Retina (tissue), 1 donor: ENCODE measurements at places on chromosomes 7 and 10.

DNA sequence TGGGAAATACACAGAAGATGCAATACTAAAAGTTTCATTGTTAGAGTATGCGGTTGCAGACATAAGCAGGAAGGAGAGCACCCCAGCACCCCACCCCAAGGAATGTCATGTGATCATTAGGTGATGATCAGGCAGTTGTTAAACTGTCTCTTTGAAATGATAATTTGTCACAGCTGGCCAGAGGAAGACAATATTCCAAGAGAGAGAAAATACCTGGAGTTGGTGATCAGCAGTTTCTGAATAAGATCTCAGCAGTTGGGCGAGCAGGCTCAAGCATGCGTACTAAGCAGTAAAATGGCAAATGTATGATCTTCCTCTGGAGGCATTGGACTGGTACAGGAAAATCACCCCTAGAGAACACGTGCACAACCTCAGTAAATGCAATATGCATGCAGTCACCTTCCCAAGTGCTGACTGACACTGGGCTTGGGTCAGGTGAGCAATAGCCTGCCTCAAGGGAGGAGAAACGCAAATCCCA is 250.1 kb upstream of the MBL2 start:
- no peak for DNase-seq

GRCh38 chr7:159116581-159117339 is 27.9 kb downstream of the VIPR2 start:
- DNase-seq, result no peak

- DNase-seq, result no peak
Observed at GRCh38 chr10:61188101-61188500, 244.1 kb upstream of the RHOBTB1 start.

GRCh38 chr10:106672517-106673175 is 491.9 kb downstream of the SORCS1 start:
- DNase-seq, result no peak

DNA sequence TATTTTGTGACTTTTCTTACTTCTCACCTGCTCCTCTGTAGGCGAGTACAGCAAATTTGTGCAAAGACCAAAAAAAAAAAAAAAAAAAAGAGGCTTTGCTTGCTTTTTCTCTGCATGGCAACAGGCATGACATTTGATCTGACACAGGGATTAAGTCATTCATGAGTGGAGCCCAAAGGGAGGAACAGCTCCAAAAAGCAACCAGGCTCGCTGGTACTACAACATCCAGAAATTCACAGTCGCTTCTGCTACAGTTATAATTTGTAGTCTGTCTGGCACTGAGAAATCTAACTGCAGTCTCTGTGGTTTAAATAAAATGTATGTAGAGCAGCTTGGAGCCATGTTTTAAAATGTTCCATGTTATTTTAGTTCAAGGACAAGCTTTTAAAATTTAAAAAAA is 31.7 kb downstream of the MKX start:
- peak; percentile 15 for DNase-seq

- peak; percentile 6 for DNase-seq
Observed at GRCh38 chr7:35802649-35803048, 1.8 kb downstream of the SEPTIN7 start.

- DNase-seq, result no peak
Observed at GRCh38 chr7:129750501-129750900, 139.0 kb downstream of the NRF1 start.

DNA sequence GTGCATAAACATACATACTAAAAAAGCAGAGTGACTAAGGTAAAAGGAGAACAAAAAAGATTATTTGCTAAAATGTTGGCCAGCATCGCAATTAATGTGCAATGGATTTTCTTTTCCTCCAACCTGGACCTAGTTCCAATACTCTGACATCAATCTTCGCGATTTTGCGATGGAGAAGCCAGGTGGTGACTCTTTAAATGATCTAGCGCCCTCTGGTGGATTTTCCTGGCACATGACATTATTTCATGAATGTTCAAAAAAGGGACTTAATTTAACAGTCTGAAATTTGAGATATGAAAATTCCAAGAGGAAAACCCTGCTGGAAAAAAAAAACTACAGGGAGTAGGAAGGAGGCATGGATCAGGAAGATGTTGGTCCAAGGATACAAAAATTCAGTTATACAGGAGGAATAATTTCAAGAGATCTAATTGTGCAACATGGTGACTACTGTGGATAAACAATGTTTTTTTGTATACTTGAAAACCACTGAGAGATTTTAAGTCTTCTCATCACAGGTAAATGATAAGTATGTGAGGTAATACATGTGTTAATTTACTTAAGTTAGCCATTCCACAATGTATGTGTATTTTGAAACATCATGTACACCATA is 4.3 kb upstream of the KCNMA1 start:
- DNase-seq, result peak; percentile 71

GRCh38 chr7:128962899-128963298 is 25.2 kb downstream of the IRF5 start:
- no peak for DNase-seq

DNA sequence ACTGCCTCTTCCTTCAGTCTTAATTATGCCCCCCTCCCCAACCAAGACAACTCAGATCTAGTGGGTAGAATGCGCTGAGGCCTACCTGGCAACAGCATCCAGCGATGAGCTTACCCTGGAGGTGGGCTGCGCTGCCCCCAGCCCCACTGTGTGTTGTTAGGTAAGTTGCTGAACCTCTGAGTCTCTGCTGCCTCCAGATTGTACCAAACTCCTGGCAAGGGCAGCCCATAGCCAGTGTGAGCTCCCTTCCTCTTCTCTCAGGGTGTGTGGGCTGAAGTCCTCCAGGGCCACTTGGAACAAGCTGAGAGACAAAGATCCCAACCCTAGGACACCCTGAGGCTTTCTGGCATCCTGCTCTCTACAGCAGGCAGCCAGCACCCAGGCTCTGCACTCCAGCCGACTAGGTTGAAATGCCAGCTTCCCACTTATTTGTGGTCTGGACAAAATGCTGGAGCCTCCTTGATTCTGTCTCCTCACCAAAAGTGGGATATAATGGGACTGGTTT is 135.3 kb downstream of the ARHGAP22 start:
- DNase-seq, result no peak

GRCh38 chr10:126243971-126244370 is 144.3 kb downstream of the ADAM12 start:
- no peak for DNase-seq

- peak; percentile 26 for DNase-seq
Observed at GRCh38 chr7:151537818-151538561, 18.3 kb upstream of the RHEB start.

- no peak for DNase-seq
Observed at GRCh38 chr10:21340331-21340730, 185.2 kb downstream of the SKIDA1 start.

DNA sequence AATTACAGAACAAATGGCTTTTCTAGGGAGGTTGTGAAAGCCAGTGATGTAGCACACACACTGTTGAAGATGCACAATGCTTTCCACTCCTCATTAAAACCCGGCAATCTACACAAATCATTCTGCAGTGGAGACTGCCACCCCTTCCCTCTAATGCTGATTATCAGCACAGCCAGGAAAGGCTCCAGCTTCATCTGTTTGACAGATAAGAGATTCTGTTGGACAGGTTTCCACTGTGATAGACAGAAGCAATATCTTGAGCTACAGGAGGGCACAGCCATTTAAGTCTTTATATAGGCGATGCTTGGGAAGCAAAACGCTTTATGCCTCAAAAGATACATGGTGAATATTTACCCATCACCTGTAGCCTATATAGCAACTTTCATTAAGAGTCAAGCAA is 555.6 kb downstream of the GLRX3 start:
- no peak for DNase-seq

- DNase-seq, result no peak
Observed at GRCh38 chr10:33136781-33137180, 178.8 kb upstream of the ITGB1 start.

DNA sequence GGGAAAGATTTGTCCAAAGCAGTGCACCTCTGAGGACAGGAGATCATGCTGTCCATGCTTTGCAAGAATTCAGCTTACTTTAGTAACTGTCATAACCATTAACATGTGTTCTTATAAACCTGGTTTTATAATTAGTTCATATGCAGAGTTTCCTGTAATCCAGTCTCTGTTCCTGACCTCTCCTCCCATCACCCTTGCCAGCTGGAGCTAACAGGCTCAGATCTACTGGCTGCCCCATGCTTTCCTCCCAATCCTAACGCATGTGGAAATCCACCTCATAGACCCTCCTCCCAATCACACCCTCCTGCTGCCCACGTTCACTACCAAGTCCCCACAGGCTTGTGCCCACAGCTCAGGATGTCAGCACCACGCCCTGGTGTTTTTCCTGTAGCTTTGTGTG is 45.3 kb upstream of the PFKP start:
- DNase-seq, result no peak

DNA sequence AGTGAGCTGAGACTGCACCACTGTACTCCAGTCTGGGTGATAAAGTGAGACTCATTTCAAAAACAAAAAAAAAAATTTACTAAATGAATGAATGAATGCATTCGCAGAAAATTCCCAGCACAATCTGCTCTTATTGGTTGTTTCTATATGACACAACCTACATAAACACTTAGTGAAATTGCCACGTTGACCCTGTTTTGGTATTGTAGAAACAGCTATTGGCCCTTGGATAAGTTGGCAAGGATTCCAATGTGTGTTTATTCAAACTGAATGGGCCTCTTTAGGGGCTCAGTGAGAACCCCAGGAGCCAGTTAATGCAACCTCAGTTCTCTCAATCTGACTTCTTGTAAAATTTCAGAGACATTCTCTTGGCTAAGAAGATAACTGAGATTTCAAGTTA is 66.0 kb downstream of the HHEX start:
- no peak for DNase-seq

- no peak for DNase-seq
Observed at GRCh38 chr10:62534031-62534430, 159.9 kb downstream of the ZNF365 start.

DNA sequence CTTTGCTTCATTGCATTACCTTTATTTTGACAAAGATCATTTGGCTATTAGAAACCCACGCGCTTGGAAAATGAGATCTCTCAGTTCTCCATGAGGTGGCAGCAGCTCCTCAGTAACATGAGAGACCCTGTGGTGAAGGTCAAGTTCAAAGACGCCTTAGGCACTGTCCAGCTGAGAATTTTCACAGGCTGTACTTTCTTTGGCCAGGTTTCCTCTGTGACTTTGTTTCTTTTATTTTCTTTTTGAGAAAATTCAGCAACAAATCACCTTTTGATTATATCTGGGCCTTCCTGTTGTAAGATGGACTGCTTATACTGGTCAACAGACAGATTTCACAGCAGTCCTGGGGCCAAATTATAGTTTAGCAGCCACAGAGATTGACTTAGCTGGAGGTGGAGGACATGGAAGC is 54.5 kb downstream of the RAB18 start:
- DNase-seq, result peak; percentile 53

DNA sequence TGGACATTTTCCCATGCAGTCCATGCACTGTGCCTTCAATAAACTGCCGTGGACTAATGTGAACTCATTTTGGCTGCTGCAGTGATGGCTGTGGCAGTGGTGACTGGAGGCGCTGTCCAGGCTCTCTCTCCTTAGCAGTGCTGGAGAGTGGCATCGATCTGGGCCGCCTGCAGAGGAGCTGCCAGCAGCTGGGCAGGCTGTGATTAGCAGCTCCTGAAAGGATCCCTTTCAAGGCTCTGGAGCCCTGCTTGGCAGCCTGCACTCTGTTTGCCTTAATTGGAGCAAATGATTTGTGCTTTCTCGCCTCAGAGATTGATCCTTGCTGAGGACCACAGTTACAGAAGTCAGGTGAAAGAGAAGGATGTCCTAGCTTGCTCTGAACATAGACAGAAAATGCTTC is 130.1 kb upstream of the VWC2 start:
- peak; percentile 78 for DNase-seq

DNA sequence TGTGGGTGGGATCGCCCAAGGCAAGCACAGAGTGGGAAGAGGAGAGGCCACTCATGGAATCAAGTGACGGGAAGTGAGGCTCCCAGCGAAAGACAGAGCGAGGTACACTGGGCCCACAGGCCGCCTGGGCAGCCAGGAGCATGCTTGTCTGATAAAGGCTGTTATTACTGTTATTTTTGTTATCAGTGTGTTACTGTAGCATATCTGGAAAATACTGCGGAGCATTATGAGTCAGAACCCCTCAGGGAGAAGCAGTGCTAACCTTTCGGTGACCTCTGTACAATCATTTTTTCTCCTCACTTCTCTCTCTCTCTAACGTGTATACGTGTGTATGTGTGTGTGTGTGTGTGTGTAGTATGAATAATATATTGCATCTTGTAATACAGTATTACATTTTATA is 3.8 kb upstream of the TCERG1L start:
- DNase-seq, result peak; percentile 41

- no peak for DNase-seq
Observed at GRCh38 chr7:41457832-41458437, 245.0 kb downstream of the INHBA start.

DNA sequence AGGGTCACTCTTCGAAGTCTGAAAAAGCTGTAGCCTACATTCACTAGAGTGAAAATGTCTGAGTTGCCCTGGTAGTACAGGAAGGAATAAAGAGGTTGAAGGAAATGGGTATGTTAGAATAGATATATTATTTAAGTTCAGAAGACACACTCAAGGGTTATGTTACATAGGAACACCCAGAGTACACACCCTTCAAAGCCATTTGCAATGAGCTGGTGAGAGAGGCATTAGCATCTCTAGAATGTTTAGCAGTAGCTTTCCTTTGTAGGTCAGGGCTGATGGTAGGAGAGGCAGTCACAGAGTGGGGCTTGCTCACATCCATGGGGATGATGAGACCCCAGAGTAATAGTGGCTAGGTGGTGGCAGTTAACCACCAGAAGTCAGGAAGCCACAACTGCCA is 221.2 kb downstream of the SLC25A13 start:
- DNase-seq, result no peak

DNA sequence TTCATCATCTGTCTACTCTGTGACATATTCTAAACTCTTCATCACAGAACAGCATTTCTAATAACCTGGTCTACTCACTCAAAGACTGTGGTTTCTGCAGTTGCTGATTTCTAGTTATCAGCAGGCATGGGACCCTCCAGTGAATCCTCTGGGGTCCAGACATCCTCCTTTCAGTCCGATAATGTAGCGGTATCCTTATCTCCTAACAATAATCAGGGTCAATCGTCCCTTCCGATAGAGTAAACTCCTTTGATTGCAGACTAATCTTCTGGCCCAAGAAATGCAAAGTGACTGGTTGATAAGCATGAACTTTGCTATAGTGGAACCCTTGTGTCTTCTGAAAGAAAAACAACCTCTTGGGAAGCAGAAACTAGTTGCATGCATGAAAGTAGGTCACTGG is 1209.8 kb upstream of the CELF2 start:
- no peak for DNase-seq

GRCh38 chr10:133067149-133068105 is 20.3 kb upstream of the ADGRA1 start:
- DNase-seq, result no peak

DNA sequence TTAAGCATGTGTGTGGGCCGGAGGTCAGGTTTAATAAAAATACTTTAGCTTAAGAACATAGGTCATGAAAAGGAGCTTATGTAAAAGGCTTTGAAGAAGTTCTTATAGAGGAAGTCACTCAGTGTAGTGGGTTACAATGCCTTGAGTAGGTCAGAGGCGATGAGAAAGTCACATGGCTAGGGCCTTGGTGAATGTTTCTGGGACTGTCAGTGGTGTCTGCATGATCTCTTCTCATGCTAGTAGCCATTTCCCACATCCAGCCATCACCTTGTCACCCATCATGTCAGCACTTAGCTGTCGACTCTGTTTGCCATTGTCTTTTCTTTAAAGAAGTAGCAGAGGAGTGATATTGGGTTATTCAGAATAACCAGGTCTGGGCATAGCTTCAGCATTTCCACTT is 236.6 kb downstream of the CDK14 start:
- no peak for DNase-seq
